ENCODE measurements at places on chromosomes 2 and 18.

GRCh38 chr2:85394261-85394681 lies 15.9 kb downstream of the CAPG start:
- no peak for DNase-seq

GRCh38 chr2:48272199-48272598 lies 257.8 kb upstream of the STON1 start:
- DNase-seq, result no peak

DNA sequence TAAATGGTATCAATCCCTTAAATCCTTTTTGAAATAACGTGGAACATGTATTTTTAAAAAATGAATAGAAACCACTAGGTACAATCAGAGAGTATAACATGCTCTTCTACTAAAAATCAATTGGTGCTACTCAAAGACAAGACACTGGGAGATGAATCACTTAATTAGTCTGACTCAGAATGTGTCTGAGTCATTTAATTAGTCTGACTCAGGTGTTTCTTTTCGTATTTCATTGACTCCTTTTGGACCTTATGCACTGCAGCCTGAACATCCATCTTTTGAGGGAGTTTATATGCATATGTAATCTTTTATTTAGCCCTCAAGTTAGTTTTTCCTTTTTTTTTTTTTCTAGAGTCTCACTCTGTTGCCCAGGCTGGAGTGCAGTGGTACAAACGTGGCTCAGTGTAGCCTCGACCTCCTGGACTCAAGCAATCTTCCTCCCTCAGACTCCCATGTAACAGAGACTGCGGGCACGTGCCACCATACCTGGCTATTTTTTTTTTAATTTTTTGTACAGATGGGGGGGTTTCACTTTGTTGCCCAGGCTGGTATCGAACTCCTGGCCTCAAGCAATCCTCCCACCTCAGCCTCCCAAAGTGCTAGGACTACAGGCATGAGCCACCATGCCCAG lies 26.5 kb downstream of the PPP4R3B start:
- DNase-seq, result no peak

DNA sequence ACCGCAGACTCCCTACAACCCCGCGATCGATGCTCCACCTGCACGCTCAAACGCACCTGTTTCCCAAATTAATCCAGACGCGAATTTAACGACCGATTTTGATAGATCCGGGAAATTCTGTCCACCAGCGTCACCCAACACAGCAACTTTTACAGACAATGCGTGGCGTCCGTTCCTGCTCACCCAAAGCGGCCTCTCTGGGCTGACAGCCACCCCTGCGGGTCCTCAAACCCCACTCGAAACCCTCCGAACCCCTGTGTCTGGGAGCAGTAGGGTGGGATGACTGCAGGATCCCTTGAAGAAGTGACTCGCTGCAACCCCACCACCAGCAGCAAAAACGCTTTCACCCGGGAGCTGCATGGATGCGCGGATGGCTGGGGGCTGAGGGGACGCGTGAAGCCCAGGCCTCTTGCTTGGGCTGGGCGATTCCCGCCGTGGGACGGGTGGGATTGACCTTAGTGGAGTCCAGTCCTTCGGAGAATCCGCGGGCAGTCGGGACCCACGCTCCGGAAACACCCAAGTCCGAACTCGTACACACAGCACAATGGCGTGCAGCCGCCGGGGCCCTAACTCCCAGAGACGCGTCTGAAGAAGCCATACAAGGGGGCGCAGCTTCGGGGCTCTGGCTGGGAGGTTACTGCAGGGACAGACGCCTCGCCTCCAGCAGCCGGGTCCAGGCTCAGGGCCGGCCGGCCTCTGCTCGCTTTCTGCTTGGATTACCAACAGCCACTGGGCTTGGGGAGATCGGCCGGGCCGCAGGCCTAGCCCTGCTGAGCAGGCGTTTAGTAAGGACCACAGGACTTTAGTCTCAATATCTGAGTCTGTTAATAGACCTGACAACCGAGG lies 31.1 kb upstream of the ATP6V1B1 start:
- no peak for DNase-seq

- no peak for DNase-seq
Observed at GRCh38 chr2:3759761-3760160, 56.4 kb downstream of the DCDC2C start.

GRCh38 chr2:190723397-190724090 lies 74.7 kb downstream of the NAB1 start:
- DNase-seq, result no peak

DNA sequence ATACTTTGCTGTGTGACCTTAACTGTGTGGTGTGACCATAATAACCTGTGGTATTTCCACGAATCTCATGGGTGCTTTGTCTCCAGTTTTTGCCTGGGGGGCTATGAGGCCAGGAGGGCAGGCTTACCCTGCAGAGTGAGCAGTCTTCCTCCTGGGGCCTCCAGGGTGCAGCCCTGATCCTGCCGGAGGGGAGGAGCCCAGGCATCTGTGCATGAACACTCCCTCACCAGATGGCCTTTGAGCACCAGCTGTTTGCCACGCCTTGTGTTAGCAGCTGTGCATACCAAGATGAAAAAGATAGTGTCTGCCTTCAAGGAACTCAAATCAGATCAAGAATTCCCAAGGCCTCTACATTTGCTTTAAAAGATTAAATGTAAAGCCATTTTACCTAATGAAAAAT lies 75.0 kb upstream of the RBM44 start:
- no peak for DNase-seq

DNA sequence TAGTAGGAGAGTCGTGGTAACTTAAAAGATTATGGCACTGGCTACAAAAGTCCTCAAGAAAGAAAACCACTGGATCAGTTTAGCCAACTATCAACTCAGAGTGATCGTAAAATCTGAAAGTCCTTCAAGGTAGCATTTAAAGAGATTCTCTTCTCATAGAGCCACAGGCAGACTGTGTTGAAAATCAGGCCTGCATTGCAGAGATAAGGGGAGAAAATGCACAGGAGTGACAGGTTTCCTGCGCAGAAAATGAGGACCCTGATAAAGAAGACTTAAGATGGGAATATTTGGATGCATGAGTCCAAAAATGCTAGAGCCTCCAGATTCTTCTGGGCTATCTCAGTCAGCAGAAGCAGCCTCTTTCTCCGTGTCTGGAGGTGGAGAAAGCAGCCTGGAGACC lies 360.9 kb downstream of the PLCL1 start:
- no peak for DNase-seq

DNA sequence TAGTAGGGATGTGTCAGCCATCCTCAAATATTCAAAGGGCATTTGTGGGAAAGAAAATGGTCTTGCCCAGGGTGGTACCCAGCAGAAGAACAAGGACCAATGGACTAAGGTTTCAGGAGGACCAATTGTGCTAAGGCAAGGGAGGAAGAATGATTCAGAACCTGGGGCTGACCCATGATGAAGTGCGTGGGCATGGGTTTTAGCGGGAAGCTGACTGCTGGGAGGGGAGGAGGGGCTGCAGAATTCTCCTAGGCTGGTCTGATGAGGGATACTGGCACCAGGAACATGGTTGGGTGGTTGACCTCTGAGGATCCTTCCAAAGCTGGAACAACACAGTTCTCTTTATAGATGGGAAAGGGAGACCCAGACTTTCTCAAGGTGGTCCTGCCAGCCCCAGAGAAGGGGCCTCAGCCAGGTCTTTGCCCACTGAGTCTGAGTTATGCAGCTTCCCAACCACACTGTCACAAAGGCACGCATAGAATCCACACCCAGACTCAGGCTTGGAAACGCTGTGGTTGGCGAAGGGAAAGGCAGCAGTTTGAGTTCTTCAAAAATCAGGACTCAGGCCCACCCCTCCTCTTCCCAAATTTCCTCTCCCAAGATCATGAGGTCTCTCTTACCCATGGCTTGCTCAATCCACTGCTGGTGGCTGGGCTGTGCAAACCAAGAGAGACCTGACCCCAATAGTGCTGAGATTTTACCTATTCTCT lies 37.3 kb downstream of the MARCO start:
- no peak for DNase-seq

DNA sequence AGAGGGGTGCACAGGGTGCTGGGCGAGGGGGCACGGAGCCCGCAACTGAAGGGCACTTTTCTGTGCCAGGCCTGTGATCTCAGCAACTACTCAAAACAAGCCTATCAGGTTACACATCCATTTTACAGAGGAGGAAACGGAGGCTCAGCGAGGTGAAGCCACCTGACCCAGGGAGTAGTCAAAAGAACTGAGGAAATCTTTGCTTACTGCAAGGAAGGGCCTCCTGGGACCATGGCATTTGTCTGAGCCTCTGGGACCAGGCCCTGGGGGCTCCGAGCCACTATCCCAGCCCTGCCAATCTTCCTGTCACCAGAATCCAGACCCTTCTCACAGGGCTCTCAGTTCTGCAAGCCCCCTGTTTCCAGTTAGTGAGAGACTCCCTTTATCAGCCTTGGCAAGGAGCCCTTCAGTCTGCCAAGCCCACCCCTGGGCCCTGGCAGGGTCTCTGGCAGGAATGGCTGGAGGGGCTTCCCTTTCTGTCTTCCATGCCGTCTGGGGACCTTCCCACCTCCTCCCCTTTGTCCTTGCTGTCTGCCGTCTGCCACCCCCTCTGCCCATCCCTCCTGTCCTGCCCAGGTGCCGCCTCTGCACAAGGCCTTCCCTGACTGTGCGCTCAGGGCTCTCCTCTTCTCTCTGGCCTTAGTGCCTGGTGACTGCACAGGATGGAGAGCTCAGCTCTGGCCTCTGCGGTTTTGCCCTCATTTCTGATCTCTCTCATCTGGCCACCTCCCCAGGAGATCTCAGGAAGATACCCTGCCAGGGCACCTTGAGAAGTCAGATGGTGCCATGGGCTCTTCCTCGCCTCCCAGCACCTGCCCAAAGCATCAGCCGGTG lies 194.7 kb upstream of the GLI2 start:
- no peak for DNase-seq

GRCh38 chr2:10235909-10236550 lies 66.7 kb upstream of the HPCAL1 start:
- no peak for DNase-seq

DNA sequence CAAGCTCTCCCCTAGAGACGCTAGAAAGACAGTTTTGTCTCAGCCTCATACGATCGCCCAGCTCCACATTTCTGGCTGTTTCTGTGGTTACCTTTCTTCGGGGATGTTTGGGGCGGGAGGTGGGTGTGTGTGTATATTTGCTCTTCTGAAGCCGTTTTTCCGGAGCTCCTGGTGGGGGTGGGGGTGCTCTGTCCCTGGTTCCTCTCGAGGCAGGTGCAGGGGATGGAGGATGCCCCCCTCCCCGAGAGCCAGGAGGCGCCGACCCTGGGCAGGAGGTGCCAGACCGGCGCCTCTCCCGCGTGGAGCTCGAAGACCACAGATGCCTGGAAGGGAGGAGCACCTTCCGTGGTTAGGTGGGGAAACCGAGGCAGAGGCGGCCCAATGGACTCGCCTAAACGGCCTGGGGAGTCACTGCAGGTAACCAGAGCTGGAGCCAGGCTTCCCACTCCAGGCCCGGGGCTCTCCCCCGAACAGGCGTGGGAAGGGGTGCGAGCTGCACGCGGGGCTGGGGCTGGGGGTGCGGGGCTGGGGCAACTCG lies 694 bp upstream of the HPCAL1 start:
- DNase-seq, result no peak

- DNase-seq, result no peak
Observed at GRCh38 chr18:74994502-74995418, 214.2 kb downstream of the PTGR3 start.

DNA sequence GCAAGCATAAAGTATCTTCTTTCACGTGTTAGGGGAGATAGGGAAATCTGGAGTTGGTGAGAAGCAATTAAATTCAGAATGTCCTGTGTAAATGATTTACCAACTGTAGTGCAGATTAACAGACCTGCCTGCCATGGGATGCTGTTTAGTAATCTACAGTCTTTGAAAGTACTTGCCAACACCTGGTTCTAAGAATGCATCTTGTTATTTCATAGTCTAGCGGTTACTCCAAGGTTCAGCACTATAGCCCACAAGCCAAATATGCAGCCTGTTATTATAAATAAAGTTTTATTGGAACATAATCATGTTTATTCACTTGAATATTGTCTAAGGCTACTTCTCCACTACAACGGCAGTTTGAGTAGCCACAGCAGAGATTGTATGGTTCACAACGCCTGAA lies 100.8 kb downstream of the OSBPL6 start:
- DNase-seq, result no peak

DNA sequence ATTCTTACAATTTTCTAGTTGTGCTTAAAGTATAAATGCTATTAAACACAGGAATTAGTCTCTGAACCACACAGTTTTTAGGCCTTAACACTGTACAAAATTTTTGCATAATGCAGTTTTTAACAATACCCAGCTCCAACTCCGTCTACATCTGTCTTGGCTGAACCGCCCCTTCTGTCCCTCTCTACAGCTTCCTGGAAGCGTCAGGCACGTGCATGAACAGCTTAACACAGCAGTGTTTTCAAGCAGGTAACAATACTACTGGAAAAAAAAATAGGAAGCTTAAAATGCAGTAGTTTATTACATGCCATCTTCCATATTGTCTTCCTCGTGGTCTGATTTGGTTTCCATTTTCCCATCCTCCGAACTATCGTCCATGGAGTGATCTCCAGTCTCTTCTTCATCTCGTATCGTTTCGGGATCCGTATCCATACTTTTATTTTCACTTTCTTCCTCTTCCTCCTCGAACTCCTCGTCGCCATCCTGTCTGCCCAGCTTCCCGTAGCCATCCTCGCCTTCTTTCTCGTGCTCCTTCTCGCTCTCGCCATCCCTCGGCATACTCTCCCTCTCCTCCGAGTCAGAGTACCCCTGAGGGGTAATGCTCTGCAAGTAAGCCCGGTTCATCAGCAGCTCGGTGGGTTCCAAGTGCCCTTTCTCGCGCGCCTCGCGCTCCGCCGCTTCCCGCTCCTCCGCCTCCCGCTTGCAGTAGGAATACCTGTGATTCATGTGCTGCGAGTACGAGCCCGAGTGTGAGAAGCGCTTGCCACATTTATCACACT lies 130.6 kb downstream of the ZEB2 start:
- DNase-seq, result no peak

DNA sequence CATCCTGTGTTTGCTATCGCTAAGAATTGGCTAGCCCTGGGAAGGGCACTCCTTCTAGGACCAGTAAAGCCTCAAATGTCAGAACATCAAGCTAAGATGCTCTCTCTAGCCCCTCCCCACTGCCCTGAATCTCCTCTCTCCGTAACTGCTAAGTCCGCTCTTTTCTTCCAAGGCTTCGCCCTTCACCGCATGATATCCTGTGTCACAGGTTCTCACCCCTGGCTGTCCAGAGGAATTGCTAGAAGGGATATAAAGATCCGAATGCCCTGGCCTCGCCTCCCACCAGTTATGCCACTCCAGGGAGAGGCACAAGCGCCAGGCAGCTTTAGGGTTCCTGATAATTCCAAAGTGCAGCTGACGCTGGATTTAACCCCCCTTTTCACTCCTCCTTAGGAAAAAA lies 17.1 kb upstream of the GPR45 start:
- no peak for DNase-seq

- no peak for DNase-seq
Observed at GRCh38 chr2:85769983-85770362, 16.2 kb downstream of the ATOH8 start.

GRCh38 chr2:241721852-241722251 lies 12.6 kb upstream of the D2HGDH start:
- DNase-seq, result no peak

Data from omental fat pad (tissue), 4 donors.